ENCODE measurements at places on chromosomes 6 and 20. TPM values are rescaled to one million over a fixed set of nuclear protein-coding genes. Genes with fewer than 3 reads are reported as not detected.

- DNase-seq = no peak
Observed at GRCh38 chr6:121302882-121303281, 31.4 kb downstream of the TBC1D32 start.

DNA sequence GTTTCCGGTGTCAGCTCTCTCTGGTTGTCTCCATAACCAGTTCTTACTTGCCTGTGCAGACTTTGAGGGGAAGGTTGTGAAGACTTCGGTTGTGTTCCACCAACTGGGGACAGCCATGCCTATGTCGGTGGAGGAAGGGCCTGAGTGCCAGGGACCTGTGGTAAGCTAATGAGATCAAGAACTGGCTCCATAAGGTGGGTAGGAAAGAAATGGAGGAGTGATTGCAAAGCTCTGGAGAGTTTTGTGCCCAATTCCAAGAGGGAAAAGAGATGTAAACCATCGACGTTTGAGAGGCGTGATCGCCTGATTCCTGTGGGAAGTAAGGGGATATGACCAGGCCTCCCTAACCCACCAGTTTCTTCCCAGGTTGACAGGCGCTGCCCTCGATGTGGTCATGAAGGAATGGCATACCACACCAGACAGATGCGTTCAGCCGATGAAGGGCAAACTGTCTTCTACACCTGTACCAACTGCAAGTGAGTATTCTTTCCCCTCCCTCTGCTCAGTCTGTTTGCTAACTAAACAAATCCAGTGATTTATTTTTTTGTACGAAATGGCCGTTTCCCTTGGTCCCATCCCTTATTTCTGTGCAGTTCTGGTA lies 893 bp downstream of the POLR1H start:
- DNase-seq = no peak

GRCh38 chr6:112274774-112275173 lies 20.4 kb upstream of the LAMA4 start:
- no peak for DNase-seq

GRCh38 chr6:125512621-125513020 lies 210.9 kb upstream of the HDDC2 start:
- no peak for DNase-seq

SMIM28 gene
- total RNA-seq = not detected
